H9 (cell line): ENCODE measurements at places on chromosomes 16 and 17.

DNA sequence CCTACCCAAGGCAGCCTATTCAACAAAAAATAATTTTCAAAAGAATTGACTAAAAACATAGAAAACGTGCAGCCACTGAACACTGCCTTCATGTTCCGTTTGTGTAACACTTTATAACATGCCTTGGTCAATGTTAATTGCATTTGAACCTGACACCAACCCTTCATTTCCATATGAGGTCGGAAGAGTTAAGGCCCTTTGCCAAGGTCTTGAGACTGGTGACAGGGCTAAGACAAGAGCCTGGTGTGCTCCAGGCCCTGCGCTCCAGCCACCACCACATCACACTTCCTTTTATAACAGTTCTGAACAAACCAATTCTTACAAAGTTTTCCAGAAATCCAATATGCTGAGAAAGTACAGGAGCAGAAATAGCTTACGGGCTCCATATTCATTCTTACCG lies 4.2 kb downstream of the BBS2 start:
- DNase-seq = no peak

DNA sequence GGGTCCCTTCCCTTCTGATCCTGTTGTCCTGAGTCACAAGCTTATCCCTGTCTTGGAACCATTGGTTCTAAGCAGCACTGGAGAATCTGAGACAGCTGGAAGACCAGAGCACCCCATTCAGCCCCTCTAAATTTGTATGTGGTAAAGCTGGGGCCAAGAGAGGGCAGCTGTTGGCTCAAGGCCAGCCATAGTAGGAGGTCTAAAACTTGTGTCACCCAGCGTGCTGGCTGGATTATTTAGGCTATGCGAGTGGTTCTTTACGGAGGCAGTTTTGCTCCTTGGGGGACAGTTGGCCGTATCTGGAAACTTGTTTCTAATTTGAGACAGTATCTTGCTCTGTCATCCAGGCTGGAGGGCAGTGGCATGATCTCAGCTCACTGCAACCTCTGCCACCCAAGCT lies 69.6 kb upstream of the GSE1 start:
- no peak for DNase-seq

GRCh38 chr16:3289998-3290673 lies 6.8 kb downstream of the ZNF263 start:
- no peak for DNase-seq

DNA sequence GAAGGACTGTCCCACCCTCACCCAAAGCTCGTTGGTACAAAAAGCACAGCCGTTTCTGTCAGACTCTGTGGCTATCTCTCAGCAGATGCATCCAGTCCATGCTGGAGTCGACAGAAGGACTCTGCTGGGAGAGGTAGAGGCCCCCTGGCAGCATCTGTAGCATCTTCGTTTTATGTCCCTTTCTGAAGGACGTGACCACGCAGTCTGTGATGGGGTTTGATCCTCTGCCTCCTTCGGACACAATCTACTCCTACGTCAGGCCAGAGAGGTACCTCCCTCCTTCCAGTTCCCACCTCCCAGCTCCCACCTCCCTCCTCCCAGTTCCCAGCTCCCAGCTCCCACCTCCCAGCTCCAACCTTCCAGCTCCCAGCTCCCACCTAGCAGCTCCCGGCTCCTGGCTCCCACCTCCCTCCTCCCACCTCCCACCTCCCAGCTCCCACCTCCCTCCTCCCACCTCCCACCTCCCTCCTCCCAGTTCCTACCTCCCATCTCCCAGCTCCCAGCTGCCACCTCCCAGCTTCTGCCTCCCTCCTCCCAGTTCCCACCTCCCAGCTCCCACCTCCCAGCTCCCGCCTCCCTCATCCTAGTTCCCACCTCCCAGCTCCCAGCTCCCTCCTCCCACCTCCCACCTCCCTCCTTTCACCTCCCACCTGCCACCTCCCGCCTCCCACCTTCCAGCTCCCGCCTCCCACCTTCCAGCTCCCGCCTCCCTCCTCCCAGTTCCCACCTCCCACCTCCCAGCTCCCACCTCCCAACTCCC lies 11.4 kb upstream of the MC1R start:
- DNase-seq = no peak

DNA sequence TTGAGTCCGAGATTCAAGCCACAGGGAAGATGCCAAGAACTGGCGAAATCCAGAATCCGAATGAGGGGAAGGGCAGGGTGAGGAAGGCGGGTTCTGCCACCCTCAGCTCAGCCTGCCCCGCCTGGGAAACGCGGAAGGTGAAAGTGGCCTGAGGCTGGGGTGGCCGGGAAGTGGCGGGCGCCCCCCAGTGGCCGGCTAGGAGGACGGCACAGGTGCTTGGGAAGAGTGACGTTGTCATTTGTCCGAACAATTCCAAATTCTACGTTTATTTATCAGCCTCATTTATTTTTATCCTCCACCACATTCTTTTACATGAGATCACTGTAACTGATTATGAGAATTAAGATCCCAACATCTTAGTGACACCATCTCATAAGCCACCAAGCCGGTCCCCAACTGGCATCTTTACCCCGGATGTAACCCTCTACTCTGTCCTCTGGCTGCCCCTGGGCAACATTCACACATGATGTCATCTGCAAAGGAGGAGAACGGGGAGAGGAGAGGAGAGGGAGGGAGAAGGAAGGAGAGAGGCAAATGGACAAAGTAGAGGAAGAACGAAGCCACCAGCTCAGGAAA lies 21.3 kb downstream of the SRCIN1 start:
- peak; percentile 89 for DNase-seq

GRCh38 chr17:64400642-64401041 lies 10.0 kb upstream of the PECAM1 start:
- DNase-seq = no peak

GRCh38 chr16:84286578-84287240 lies 8.0 kb upstream of the WFDC1 start:
- no peak for DNase-seq

DNA sequence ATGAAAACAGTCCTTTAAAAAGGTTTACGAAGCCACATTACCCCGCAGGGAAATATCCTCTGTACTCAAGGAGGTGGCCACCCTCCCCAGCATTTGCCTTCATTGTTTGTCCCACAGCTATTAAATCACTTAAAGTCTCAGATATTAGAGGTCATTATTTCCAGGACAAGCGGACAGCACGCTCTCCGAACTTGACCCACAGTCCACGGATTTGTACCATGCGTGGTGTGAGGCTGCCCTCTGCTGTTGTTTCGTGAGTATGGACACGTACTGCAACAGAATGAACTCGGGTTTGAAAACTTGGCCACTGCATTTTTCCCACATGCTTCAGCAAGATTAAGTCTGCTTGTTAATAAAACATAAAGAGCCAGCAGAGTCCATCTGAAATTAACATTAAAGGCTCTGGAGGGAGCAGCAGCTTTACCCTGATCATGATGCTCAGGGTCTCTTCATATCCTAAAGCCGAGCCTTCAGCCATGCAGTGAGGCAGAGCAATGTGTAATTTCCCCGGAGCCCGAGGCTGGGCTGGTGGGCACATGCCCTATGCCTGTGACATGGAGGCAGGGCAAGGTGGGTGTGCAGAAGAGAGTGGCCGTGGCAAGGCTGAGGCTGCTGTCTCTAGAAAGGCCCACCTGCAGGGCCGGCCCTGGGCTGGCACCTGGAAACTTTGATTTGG lies 19.7 kb downstream of the MEAK7 start:
- DNase-seq = no peak

DNA sequence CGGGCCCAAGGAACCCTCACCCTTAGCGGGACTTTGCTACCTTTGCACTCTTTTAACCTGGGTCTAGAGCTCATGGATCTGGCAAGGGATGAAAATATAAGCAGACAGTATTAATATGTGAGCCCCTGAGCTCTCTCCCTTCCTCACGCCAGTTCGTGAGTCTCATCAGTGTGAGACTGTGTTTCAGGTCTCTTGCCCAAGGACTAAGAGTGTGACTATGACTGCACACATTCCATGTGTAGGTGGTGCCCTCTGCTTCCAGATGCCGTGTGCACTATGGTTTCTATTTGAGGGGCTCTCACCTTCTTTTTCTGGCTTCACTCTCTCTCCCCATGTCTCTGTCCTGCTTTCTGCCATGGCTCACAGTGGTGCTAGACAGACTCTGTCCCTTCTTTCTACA lies 40.5 kb downstream of the DHRS7B start:
- DNase-seq = no peak

DNA sequence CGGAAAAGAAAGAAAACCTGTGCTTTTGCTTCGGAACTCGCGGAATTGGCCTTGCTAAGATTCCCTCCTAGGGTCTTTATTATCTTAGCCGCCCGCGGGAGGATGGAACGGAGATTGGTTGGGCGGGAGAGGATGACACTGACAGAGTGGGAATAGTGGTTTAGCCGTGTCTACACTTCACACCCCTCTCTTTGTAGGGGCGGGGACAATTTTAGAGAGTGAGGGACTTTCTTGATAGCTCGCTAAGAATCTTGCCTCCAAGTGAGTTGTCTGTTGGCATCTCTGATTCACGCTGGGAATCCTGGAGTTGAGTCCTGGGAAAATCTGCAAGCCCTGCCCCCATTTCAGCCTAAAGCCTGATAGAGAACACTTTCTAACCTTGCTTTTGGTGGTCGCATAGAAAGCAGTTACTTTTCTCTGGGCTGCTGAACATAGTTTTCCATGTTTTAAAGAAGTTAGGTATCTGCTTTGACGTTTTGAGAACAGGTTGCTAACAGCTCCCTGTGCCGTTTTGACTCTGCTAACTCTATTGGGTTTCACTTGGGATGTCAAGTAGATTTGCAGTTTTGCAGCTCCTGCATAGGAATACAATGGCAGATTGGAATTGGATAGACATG lies 697 bp downstream of the NOL11 start:
- DNase-seq = peak; percentile 43

DNA sequence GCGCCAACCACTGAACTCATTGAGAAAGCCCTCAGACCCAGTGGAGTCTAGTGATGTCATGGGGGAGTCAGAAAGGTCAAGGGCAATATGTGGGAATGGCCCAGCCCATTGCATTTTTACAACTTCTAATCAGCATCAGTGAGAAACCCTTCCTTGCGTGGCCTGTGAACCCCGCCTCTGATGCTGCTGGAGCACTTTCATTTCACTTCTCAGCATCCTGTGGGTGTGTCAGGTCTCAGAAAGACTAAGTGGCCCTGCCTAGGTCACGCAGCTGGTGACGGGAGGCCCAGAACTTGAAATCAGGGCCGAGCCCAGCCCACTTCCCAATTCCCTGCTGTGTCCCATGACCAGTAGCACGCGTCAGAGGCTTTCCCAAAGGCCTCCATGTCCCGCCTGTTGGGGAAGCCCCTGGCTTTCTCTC lies 6.1 kb downstream of the DNAI2 start:
- DNase-seq = no peak
